ENCODE measurements at places on chromosomes 11 and 22. TPM values are rescaled to one million over a fixed set of nuclear protein-coding genes. Genes with fewer than 3 reads are reported as not detected.

DNA sequence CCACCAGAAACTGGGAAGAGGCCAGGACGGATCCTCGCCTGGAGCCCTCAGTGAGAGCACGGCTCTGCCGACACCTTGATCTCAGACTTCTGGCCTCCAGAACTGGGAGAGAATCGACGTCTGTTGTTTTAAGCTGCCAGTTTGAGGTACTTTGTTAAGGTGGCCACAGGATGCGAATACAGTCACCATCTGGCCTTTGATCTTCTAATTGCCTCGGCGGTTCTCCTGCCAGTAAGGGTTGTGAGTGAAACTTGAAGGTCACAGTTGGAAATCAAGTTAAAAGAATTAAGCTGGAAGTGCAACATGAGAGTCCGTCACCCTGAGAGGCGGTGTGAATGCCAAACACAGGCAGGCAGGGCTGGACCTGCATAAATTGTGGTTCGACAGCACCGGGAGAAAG lies 27.9 kb downstream of the PARVB start:
- no peaks in the 10 kb centered on the region for H3K4me1 ChIP-seq
- H3K27ac ChIP-seq = no peak overlapping the region
- no peaks in the 10 kb centered on the region for H3K27me3 ChIP-seq
- no peaks in the 10 kb centered on the region for H3K36me3 ChIP-seq
- H3K4me3 ChIP-seq = no peak overlapping the region
- no peak for DNase-seq

DNA sequence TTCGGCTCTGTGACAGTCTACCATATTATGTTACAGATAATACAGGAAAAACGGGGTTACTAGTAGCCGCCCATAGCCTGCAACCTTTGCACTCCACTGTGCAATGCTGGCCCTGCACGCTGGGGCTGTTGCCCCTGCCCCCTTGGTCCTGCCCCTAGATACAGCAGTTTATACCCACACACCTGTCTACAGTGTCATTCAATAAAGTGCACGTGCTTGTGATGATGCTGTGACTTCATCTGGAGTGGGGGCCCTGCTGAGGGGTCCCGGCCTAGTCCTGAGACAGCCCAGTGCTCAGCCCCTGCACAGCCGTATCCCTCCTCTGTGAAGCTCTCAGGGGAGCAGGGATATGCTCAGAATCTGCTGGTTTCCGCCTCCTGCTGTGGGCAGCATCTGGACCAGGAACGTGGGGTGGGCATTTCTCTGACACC lies 1.2 kb downstream of the IFITM1 start:
- no peaks in the 10 kb centered on the region for H3K4me1 ChIP-seq
- peak overlapping the region; percentile 84 for H3K4me3 ChIP-seq
- peak overlapping the region; percentile 65 for H3K27ac ChIP-seq
- peaks cover 9% of the 10 kb centered on the region for H3K27me3 ChIP-seq
- no peaks in the 10 kb centered on the region for H3K36me3 ChIP-seq

- H3K4me1 ChIP-seq = no peaks in the 10 kb centered on the region
- H3K27me3 ChIP-seq = no peaks in the 10 kb centered on the region
- H3K4me3 ChIP-seq = no peak overlapping the region
- H3K27ac ChIP-seq = no peak overlapping the region
- DNase-seq = no peak
- no peaks in the 10 kb centered on the region for H3K36me3 ChIP-seq
These were observed 5.9 kb upstream of the MRGPRF start for GRCh38 chr11:69018924-69019323.

DNA sequence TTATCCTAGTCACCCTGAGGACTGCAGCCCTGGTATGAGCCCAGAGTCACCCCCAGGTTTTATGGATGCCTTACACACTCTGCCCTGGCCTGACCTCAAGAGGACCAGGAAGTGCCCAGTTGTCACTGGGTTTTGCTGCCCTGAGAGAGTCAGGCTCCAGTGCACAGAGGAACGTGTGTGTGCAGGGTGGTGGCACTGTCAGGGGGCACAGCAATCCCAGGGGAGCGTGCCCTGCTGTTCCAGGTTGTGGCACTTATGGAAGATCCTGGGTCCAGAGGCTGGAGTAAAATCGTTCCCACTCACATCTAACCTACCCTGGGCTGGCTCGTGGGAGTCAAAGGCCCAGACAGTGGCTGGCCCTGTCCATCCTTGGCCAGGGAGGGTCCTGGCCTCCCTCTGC lies 7.6 kb downstream of the APOBEC3A start:
- H3K27ac ChIP-seq = no peak overlapping the region
- H3K36me3 ChIP-seq = no peaks in the 10 kb centered on the region
- no peaks in the 10 kb centered on the region for H3K27me3 ChIP-seq
- no peak overlapping the region for H3K4me3 ChIP-seq

GRCh38 chr11:20518323-20518834 lies 81.0 kb upstream of the SLC6A5 start:
- H3K27me3 ChIP-seq = no peaks in the 10 kb centered on the region
- no peak overlapping the region for H3K27ac ChIP-seq
- no peak for DNase-seq

The HPX gene
- polyA plus RNA-seq = 5.7 TPM

All from small intestine (tissue), 16 donors.